ENCODE measurements at places on chromosomes 16 and 17.

DNA sequence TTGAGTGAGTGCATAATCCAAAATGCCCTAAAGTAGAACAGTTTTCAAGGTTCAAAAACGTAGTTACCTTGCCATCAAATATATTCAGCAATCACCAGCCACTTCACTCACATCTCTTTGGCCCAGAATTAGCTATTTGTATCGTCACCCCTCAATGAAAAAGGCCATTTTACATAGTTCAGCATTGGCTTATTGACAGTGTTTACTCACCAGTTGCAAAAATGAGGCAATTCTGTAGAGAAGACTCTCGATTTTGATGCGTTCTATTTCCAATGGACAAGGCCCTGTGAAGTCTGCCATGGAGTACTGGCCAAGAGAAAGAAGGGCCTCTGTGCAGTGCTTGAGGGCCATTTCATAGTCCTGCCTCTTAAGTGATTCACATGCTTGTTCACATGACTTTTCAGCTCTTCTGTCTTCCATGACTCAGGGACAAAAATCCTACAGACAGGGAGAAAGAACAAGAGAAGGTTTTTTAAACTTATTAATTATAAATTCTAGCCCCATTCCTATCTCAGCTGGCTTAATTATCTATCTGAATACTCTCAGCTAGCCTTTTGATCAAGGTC lies 26.5 kb downstream of the HELZ start:
- no peak for DNase-seq

DNA sequence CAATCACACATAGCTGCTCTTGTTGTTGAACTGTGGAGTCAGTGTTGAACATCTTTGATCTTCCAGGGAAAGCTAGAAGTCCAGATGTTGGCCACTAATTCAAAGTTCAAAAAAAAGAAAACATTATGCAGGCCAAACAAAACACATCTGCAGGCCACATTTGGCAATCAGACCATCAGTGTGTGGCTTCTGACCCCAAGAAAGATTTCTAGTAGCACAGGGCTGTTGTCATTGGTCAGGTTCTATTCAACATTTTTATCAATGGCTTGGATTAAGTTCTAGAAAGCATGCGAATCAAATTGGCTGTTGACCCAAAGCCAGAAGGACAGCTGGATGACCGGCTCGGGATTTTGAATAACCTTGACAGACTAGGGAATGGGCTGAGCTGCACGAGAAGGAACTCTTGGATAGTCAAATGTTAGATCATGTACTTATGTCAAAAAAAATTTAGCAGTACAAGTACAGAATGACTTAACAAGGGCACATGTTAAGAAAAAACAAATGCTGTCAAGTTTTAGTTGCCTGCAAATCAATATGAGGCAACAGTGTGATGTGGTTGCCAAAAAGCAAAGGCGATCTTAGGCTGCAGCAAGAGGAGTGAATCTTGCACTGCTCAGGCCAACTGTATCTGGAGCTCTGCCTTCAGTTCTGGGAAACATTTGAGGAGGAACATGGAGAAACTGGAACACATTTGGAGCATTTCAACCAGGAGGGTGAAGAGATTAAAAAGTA lies 187.6 kb downstream of the RGS9 start:
- no peak for DNase-seq

DNA sequence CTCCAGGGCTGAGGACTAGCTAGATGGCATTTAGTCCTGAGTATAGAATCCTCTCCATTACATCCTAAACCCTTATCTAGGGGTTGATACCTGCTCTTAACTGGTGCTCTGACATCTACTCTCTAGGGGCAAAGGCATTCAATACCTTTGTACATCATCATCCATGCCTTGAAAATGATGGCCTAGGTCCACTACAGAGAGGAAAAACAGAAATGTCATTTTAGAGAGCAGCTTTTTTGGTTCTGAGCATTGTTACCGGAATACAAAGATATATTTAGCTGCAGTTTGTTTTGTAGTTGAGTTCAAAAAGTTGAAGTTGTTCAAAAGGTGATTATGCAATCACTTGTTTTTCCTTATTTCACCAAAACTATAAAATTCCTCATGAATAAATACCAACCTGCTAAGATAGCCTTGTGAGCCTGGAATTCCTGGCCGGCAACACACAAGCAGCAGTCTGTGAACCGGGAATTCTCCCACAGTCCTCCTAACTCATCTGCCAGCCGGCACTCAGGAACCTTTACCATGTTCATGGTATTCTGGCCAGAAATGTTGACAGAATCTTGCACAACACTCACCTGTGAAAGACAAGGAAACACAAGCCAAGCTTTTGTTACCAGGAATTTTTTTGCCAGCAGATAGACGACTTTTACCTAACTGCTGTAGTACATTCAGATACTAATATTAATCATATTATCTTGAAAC lies 35.4 kb downstream of the NXPH3 start:
- no peak for DNase-seq

GRCh38 chr17:1229349-1229899 lies 40.8 kb upstream of the BHLHA9 start:
- DNase-seq = peak; percentile 58

- no peak for DNase-seq
Measured at GRCh38 chr17:80724775-80725266, 180.2 kb downstream of the RPTOR start.

DNA sequence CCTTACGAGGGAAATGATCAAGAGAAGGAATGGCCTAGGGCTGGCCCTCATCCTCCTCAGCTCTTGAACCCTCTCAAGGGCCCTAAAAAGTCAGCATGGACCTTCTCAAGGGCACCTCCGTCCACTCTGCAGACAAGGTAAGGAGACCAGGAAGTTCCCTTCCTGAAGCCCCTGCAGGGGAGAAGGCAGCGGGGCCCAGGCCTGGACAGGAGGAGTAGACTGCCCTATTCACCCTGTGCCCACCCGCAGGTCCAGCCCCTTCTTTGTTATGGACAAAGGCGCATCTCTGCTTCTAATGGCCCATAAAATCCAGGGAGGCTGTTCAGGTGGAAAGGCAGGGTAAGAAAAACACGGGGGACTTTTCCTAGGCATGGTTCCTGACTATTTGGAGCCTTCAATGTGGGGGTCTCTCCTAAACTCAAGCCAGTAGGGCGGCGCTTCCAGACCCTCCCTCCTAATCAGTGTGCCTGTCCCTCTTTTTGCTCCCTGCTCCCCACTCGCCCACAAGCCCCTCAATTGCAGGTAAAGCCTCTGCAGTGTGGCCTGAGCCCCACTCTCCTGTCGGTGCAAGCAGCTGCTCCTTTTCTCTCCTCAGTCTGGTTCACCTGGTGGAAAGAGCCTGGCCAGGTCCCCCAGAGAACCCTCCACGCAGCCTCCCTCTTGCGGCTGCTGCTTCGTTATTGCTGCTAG lies 28.2 kb downstream of the AXIN2 start:
- DNase-seq = no peak

DNA sequence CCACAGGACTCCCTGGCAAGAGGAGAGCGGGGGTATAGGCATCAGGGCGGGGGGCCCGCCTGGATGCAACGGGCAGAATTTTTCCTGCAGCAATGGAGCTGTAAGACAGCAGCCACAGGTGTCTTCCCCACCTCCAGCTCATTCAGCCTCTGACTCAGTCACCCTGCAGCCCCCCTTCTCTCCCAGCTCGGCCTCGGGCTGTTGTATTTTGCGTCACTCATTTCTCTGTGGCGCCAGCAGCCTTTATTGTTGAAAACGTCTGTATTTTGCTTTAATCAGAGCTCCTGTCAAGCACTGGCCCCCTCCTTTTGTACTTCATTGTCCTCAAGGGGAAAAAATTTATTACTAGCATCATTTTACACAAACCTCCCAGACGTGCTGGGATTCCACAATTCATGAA lies 117.7 kb downstream of the WSCD1 start:
- no peak for DNase-seq

DNA sequence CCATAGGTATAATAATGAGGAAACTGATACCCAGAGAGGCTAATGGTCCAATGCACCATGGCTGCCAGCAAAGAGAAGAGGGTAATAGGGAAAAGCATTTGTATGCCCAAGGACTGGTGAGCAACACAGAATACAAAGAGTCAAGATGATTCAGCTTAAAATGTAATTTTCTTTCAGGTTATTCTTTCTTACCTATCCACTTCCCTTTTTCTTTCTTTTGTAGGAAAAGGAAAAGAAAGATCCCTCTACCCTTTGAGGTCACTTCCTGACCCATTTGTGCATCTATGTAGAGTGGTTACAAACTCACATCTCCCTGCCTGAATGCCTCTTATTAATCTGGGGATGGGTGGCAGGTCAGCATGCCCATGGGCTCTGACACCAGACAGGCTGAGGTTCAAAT lies 3.5 kb upstream of the PLCG2 start:
- DNase-seq = no peak

DNA sequence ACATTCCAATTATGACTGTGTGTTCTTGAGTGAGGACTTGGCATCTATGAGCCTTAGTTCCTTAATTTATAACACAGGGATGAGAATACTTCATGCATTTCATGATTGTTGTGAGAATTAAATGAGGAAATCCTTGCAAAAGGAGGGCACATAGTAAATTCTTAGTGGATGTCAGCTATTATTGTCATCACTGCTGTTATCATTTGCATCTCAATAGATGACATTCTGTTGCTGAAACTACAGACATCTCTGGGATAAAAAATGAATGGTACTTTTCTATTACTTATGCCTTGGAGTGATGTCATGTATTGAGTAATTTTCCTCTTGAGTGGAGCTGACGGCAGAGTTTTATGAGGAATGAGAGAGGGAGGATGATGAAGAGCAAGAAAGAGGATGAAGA lies 184.4 kb upstream of the CDH11 start:
- no peak for DNase-seq

- DNase-seq = no peak
Measured at GRCh38 chr17:43750153-43750552, 8.4 kb downstream of the SOST start.
